ENCODE measurements at places on chromosomes 2 and 18.

- DNase-seq: no peak
Measured at GRCh38 chr18:36299015-36299414, 1.5 kb downstream of the FHOD3 start.

DNA sequence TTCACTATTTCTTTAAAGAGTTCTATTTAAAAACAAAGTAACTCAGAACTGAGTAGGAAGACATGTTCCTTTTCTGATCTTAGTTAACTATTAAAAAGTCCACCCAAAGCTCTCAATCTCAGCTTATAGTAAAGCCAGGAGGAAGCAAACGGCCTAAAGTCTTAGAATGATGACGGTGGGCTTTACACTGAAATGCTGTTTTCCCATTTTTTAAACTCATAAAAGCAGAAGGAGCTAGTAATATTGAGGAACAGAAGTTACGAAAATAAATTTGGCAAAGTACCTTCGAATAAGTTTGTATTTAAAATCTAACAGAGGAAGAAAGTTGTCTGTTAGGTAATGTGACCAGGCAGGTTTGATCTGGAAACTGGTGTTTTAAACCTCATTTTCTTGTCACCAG lies 111.1 kb downstream of the ZNF532 start:
- no peak for DNase-seq

GRCh38 chr2:111952871-111953452 lies 54.6 kb downstream of the MERTK start:
- DNase-seq: peak; percentile 76

GRCh38 chr2:69159986-69160385 lies 147.0 kb downstream of the ANTXR1 start:
- DNase-seq: no peak

DNA sequence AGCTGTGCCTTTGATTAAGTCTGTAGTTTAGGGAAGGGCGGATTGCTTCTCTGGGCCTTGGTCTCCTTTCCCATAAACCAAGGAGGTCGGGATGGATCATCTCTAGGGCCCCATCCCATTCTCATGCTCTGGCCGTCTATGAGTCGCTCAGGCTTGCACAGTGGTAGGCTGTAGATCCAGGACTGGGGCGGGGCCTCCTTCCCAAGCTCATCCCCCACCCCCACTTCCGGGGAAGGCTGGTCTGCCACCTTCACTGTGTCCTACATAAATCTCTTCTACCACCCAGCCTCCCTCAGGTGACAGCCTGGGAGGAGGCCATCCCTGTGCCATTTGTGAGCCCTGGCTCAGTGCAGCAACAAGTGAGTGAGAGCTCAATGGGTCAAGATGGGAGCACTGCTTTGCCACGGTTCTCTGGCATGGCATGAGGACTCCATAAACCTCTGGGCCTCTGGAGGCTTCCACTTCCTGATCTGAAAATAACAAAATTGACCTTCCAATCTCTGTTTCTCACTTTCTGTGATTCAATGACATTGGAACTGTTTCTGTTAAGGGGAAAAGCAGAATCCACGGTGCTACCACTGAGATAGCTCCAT lies 68.5 kb downstream of the SUMO1 start:
- DNase-seq: no peak
